Activated CD4-positive, alpha-beta T cell treated with anti-CD3 and anti-CD28 coated beads, Interleukin-2, Interleukin-6, amounts not matched to agents 100 ng/mL and 50 ng/mL, durations not matched to agents 16 hours and 8 hours (primary cell): ENCODE measurements at places on chromosomes 11 and 22.

- DNase-seq = peak; percentile 12
Observed at GRCh38 chr11:103109818-103110388, 677 bp downstream of the DYNC2H1 start.

- DNase-seq = no peak
Observed at GRCh38 chr22:49950396-49950994, 10.1 kb upstream of the PIM3 start.

DNA sequence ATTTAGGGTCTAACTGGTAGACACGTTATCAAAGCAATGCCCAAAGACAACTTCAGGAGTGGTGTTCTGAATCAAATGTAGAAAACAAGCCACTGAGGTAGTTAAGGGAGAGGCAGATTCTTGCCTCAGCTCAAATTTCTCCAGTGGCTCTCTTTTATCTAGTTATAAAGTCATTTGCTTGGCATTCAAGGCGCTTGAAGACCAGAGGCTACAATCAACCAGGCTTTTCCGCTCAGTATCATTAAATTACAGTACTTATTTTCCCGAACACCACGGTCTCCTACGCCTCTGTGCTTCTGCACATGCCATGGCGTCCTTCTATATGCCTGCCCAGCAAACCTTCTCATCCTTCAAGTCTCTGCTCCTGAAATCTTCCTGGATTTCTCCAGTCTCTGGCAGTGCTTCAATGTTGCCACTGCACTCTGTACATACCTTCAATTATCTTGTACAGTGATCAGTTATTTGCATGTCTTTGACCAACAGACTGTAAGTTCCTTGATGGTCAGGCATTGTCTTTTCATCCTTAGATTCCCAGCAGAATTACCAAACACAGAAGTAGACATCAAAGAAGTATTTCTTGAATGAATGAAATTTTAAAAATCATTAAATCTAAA, 1.4 kb downstream of the POGLUT3 start:
- no peak for DNase-seq

DNA sequence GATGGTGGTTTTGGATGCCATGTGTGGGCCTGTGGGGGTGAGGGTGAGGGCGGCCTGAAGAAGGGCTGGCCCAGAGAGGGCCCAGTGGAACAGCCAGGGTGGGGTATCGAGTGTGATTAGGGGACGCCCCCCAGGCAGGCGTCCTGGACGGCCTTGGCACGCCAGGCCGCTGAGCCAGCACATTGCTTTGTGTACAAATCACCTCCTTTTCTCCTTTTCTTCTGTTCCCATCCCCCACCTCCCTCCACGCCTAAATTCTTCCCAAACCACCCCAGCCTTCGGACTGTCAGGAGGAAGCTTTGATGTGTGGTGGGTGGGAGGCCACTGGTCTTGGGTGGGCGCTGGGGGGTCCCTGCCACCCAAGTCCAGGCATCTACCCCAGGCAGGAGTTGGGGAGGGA, 7.8 kb upstream of the CD248 start:
- no peak for DNase-seq

GRCh38 chr11:587978-588380, 11.7 kb downstream of the PHRF1 start:
- peak; percentile 79 for DNase-seq

DNA sequence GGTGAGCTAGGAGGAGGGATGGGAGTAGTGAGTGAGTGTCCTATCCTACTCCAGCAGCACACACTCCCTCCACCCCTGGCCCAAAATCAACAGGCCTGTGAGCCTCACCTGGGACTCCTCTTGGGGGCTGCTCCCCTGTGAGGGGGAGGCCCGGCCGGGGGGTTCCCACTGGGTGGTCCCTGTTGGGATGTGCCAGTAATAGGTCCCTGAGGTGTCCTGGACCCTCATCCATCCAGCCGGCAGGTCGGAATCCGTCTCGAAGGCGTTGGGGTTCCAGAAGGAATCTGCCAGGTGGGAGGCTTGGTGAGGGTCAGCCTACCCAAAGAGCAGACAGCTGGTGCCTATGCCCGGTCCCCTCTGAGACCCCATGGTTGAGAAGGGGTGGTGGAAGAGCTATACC, 13.3 kb downstream of the SMPD1 start:
- DNase-seq = no peak

DNA sequence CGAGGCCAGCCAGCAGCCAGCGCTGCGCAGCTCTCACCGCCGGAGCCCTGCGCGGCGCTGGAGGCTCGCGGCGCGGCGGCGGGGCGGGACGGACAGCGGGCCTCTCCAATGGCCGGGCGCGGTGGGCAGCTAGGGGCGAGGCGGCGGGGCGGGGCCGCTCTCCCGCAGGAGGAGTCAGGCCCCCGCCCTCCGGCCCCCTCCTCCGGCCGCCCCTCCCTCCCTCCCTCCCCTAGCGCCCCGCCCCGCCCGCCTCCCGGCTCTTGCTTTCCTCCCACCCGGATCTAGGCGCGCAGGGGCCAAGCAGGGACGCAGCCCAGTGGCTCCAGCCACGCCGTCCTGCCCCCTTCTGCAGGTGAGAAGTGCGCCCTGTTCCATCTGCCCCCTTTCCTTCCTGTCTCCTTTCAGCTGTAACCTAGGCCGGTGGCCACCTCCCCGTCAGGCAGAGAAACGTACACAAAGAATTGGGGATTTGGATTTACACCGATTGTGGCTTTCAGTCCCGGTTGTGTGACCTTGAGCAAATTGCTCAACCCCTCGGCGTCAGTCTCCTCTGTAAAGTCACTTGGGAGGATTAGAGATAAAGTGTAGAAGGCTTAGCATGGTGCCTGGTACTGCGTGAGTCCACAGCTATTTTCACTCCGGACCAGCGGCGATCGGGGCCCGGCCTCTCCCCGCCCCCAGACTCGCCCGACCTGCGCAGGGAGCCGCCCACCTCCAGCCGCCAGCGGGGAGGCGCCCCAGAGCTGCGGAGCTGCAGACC, at the start of gene FZD4:
Gene FZD4 (minus strand): TSS at position 35 of the 760 bp plus-strand sequence. CDS start 310 bp downstream, outside the sequence.
- DNase-seq = peak; percentile 72
